Effector memory CD4-positive, alpha-beta T cell (primary cell): ENCODE measurements at places on chromosomes 16 and 17.

DNA sequence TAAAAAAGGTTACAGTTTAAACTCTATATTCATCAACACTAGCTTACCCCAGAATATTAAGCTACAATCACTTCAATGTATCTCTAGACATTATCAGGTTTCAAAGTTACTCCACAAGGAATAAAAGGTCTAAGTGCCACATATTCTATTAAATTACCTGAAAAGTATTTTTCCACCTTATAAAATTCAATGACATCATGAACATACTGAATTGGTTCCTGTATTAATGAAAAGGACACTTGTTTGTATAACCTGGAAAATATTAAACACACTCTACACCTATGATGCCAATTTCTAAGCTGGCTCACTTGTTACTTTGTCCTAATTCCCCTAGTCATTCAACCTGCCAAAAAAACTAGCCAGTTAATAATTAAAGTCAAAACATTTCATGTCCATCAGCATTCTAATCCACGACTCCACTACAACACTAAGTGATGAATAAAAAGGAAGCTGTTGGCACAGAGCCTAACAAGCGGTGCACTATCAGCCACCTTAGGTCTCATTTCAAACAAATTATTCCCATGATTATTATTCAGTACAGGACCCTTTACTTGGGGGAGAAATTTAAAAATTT, 12.2 kb downstream of the MED13 start:
- DNase-seq: no peak

DNA sequence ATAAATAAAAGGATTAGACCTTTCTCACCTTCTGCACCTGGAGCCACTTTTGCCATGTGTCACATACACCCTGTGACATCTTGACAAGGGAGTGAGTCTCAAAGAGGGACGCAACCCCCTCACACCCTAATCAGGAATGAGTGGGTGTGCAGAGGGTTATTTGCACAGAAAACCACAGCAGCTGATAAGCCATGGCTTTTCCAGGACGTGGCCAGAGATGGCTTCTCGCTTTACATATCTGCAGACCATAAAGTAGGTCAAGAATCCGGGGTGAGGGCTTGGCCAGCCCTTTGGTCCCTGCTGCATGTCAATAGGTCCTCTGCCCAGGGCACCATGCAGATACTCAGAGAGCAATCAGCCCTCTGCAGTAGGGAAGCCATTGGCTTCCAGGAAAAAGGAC, 2.4 kb upstream of the CD300LF start:
- DNase-seq: no peak

- DNase-seq: no peak
Measured at GRCh38 chr17:44110011-44110686, 13.3 kb downstream of the HDAC5 start.

DNA sequence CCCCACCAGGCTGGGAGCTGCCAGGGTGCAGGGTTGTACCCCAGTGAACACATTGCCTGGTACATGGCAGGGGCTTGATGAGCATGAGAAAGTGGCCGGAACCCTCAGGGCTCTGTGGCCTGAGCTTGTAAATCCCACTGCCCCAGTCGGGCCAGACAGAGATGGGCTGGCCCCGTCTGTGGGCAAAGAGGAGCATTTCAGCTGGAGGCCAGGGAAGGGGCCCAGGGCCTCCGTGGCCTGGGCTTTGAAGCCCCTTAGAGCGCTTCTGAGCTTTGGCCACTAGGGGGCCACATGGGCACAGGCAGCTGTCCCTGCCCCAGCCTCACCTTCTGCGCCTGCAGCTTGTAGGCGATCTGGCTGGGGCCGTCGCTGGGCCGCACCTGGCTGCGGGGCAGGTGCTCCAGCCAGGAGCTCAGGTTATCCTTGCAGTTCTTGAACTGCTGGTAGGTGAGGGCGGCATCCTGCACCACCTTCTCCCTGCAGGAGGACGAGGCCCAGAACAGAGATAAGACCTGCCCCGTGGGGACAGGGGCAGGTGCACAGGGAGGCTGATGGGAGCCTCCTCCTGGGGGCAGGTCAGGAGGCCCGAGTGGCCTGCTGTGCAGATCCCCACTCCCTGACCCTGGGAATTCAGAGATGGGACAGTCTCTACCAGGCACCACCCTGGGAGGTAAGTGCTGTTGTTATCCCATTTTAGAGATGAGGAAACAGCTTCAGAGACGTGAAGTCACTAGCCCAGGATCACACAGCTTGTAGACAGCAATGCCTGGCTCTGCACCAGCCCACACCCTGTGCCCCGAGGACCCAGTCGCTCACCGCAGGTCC, 12.8 kb downstream of the EVPL start:
- DNase-seq: peak; percentile 51

GRCh38 chr17:48023400-48024148, 14.0 kb downstream of the COPZ2 start:
- peak; percentile 9 for DNase-seq

DNA sequence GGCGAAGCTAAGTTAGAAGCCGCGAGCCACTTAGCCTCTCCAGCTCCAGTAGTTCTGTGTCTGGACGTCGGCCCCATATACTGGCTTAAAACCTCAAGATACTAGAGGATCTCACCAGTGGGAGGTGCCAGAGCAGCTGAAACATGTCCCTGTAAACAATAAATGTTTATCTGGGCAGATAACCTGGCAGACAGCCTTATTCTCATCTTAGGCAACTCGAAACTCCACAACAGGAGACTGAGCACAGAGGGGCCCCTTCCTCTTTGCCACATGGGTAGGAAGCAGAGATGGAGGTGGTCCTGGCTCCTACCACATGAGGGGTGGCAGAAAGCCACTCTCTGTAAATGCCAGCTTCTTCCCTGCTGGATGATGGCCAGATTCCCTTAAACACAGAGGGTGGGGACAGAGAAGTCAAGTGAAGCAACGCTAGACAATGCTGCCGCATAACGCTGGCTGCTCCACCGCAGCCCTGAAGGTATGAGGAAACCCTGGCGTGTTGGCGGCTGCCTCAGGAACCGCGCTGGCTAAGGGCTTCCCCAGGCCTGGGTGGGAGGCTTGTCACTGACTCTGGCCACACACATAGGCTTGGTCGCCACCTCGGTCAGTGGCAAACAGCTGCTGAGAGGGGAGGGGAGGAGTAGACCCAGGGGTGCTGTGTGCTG, 67.9 kb downstream of the HIC1 start:
- no peak for DNase-seq

- no peak for DNase-seq
Measured at GRCh38 chr17:27544350-27545131, 86.4 kb upstream of the LGALS9 start.

DNA sequence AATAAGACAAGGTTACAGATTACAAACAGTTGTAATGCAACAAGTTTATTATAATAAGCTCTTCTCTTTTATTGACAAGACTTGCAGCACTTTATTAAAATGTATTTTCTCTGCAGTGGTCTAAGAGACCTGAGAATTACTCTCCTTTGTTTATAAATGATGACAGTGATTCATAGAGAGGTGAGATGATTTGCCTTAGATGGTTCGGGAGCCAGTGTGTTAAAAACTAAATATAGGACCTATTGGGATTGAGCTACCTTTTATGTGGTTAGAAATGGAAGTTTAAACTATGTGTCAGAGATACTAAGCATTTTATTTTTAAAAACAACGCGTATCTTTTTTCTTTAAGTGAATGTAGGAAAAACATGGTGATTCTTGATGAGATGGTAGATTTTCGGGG, 2.9 kb upstream of the KRTAP3-3 start:
- DNase-seq: no peak

- no peak for DNase-seq
Measured at GRCh38 chr16:6725634-6726331, 606.9 kb upstream of the RBFOX1 start.
